ENCODE measurements at places on chromosomes 4 and X.

GRCh38 chrX:121014826-121015225 lies 29.3 kb upstream of the CT47A1 start:
- DNase-seq: no peak

- no peak for DNase-seq
Observed at GRCh38 chr4:105894660-105895582, at the start of gene NPNT. Gene NPNT, plus strand, starts transcription at chr4:105895471. Its CDS starts 182 bp downstream, at chr4:105895653.

DNA sequence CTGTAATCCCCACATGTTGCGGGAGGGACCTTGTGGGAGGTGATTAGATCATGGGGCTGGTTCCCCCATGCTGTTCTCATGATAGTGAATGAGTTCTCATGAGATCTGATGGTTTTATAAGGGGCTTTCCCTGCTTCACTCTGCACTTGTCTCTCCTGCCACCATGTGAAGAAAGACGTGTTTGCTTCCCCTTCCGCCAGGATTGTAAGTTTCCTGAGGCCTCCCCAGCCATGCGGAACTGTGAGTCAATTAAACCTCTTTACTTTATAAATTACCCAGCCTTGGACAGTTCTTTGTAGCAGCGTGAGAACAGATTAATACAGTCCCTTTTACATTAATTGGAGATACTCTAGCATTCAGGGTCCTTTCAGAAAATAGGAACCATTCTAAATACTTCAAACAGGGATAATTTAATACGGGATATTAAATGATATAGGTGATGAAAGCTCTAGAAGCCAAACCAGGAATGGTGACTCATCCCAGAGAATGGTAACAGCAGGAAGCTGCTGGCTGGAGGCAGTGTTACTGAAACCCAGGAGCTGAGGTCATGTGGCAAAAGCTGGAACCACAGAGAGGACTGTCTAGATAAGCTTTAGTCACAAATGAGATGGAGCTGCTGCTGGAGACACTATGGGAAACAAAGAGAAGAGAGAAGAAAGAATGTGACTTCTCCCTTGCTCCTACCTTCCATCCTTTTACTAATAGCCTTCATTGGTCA lies 57.3 kb downstream of the GSTCD start:
- DNase-seq: peak; percentile 93

- peak; percentile 93 for DNase-seq
Observed at GRCh38 chr4:76736414-76736813, 161.5 kb downstream of the SOWAHB start.

DNA sequence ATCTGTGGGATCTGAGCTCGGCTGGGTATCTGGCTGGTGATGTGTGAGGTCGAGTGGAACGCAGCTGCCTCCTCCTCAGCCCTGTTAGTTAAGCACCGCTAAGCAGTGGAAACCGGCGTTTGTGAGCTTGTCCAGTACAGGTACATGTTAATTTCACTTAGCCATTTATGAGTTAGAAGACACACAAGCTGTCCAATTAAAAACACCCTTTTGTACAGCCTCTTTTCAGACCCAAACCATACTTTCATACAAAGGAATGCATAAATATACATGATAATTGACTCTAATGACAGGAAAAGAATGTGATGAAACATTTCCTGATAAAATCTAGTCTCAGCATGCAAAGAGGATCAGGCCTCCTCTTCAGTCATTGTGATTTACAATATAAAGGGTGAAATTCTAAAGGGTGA lies 163.6 kb upstream of the FAT1 start:
- peak; percentile 20 for DNase-seq

GRCh38 chrX:63349307-63349706 lies 1.8 kb downstream of the SPIN4 start:
- DNase-seq: no peak

DNA sequence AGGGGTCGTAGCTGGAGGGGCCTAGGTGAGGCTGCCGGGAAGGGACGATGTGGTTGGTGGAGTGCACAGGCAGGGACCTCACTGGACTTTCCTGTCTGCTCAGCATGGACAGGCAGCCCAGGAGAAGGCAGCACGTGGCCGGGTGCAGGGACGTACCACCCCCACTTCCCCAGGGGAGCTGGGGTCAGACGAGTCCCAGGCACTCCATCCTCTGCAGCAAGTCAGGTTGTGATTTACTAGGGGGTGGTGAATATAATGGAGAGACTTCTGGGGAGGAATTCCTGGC lies 1.5 kb upstream of the CTBP1 start:
- no peak for DNase-seq

- DNase-seq: no peak
Observed at GRCh38 chr4:61440321-61440720, 240.2 kb downstream of the ADGRL3 start.

GRCh38 chrX:9644335-9644734 lies 121.3 kb downstream of the GPR143 start:
- no peak for DNase-seq

DNA sequence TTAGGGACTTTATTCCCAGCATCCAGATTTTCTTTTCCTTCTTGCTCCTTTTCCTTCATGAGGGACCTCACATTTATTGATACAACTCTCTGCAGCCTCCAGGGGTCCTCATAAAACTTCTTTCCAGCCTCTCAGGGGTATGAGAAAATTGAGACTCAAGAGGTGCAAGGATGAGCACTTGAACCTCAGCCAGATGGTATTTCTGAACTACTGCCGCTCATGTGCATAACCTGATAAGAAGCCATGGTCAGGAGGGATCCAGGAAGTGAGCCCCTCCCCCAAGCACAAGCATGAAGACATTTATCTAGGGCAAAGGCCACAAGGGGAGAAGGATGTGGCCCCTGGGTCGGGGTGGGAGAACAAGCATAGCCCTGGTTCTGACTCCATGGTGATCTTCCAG lies 73.3 kb downstream of the TSPAN7 start:
- no peak for DNase-seq

GRCh38 chr4:146178126-146178525 lies 2.6 kb downstream of the LSM6 start:
- no peak for DNase-seq

GRCh38 chr4:147093206-147093605 lies 147.5 kb upstream of the TTC29 start:
- DNase-seq: no peak

Data from fibroblast of skin of back (primary cell).